Stimulated activated CD4-positive, alpha-beta T cell treated with anti-CD3 and anti-CD28 coated beads, Interleukin-4, amount 100 ng/mL, for 1 hour (primary cell): ENCODE measurements at places on chromosomes 4 and X.

DNA sequence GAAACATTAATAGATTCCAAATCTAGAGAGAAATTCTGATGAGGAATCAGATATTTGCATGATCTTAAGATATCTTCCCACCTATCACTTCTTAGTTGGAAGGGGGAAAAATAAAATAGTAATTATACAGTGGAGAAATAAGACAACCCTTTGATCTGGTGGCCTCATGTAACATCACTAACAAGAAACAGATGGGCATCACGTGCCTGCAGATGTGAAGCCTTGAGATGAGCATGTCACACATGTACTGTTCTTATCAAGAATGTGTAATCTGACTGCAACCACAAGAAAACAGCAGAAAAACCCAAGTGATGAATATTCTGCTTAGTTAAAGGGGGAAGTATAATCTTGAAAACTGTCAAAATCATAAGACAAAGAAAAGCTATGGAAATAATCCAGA is 31.4 kb upstream of the NKX6-1 start:
- DNase-seq, result no peak

DNA sequence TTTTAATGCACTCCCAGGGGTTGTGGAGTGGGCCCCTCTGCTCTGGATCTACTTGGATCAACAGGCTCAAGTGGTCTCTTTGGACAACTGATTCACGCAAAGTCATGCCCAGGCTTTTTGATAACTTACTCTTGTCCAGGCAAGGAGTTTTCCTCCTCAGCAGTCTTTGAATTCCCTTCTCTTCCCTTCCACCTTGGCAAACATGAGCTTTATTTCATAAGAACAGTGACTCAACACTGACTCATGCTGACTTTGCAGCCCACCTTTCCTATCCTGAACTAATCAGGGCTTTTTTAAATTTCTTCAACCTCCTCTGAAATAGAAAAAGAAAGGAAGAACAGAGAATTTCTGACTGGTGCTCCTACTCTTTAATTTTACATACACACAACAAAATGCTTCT is 132.1 kb upstream of the LDB2 start:
- DNase-seq, result no peak

DNA sequence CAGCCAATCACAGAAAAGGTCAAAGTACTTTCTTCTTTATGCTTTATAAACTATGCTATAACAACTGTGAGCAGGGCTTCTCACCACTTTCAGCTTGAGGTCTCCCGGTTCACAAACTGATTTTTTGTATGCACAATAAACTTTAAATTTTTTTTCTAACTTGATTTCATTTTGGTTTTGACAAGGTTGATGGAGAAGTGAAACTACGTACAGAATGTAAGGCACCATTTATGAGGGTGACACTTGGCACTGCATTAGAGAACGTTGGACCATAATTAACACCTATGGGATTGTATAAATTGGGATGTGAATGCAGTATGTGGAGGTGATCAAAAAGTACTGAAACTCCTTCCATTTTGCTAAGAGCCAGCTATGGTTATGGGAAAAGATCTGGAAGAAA is 857.9 kb upstream of the HTR2C start:
- no peak for DNase-seq

GRCh38 chr4:16827794-16828724 is 70.4 kb downstream of the LDB2 start:
- no peak for DNase-seq

- peak; percentile 9 for DNase-seq
These were observed 30.4 kb downstream of the PGRMC1 start for GRCh38 chrX:119266364-119266995.

DNA sequence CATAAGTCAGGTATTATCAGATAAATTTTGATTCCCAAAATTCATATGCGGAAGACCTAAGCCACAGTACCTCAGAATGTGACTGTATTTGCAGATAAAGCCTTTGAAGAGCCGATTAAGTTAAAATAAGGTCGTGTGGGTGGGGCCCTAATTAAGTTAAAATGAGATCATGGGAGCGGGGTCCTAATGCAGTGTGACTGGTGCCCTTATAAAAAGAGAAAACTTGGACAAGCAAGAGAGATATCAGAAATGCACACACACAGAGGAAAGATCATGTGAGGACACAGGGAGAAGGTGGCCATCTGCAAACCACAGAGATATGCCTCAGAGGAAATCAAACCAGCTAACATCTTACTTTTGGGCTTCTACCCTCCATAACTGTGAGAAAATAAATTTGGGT is 236.1 kb downstream of the FBXO8 start:
- no peak for DNase-seq

DNA sequence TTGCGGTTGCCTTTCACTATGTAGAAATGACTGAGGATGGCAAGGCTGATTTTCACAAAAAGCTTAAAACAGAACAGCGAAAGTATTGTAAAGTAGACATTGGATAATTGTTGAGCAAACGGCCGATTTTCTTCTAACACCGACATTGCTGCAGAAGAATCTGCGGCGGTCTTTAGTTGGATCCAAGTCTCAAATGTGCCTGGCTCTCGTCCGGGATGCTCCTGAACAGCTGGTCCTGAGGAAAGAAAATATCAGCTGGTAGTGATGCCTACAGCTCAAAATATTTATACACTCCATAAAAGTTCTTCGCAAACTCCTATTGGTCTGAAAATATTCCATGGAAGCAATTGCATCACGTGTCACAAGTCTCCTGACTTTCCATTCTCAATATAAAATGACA is at the start of gene ASB5:
TSS of gene ASB5 (minus strand) at position 260 of the 400 bp plus-strand sequence. CDS start at position 146, 114 bp downstream.
- no peak for DNase-seq

DNA sequence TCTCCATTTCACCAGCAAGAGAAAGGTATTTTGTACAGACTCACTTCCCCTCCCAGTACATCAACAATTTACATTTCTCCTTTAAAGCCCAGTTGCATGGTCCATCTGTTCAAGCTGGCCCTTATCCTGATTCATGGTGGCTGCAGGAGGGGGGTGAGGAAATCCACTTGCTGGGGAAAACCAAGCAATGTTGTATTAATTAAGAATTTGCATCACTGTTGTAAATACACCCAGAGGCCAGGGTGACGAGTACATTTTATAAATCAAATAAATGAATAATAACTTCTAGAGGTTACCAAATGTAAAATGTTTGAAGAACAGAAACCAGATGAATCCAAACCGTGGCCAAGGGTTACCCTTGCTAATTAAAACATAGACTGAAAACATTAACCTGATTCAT is 395.9 kb upstream of the INTU start:
- DNase-seq, result no peak

- DNase-seq, result no peak
These were observed 163.0 kb downstream of the FAM13A start for GRCh38 chr4:88893961-88894360.

DNA sequence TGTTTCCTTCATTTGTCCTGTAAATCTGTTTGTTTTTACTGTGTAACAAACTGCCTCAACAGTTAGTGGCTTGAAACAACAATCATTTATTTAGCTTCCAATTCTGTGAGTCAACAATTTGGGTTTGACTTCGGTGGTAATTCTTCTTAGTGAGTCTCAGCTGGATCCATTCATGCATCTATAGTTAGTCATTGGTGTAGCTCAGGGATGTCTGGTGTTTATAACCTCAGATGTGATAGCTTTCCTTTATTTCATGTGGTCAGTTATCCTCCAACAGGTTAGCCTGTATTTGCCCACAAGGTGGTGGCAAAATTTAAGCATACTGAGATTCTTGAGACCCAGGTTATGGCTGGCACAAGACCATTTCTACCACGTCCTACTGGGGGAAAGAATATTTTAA is 1267.2 kb downstream of the RAPGEF2 start:
- DNase-seq, result no peak

DNA sequence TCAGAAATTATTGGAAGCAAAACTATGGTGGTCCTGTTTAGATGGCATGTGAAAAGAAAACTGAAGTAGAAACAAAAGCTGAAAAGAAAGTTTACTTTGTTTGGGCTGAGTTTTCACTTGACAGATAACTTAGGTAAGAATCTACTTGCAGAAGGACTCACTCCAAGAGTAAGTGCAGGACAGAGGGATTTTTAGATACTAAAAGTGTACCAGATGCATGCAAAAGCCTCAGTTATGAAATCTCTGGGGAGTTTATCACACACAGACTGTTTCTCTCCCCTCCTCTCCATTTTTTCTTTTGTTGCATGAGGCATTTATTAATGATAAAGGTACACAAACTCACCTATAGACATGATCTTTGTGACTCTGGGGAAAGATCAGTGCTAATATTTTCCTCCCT is 127.5 kb upstream of the GIMD1 start:
- DNase-seq, result no peak

- no peak for DNase-seq
These were observed 178.7 kb upstream of the TRAM1L1 start for GRCh38 chr4:117264072-117264471.

DNA sequence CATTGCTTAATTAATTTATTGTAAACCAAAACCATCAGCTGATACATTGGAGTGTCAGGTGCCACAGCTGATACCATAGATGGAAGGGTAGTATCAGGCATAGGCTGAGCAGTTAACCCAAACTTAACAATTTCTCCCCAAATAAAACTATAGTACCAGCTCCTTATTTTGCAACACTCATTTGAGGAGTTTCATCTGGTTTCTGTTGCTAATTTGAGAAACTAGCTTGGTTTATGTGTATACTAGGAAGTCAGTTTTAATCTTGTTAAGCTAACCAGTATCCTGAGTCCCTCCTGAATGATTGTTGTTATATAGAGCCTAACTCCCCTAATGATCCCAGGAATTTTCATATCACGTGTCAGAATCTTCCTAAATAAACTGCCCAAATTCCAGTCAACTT is 12.7 kb downstream of the DCAF16 start:
- DNase-seq, result no peak

- no peak for DNase-seq
These were observed 263.2 kb upstream of the ITM2A start for GRCh38 chrX:79630033-79631009.

DNA sequence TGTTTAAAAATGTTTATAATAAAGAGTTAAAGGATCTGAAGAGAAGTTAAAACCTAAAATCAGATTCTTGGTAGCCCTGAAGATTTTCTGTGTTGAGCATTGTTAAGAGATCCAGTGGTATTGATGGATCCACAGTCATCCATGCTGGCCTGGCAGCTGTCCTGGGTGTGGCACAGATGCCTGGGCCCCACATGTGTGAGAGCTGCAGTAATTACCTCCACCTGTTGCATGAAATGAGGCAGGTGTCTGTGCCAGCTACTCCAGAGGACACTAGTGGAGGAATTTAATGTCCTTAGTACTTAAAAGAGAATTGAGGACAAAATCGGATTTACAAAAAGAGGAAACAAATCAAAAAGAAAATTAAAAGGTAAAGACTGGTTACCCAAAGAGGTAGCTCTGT is 44.0 kb downstream of the MGST2 start:
- DNase-seq, result no peak

GRCh38 chr4:102007959-102008425 is 217.5 kb downstream of the BANK1 start:
- no peak for DNase-seq
